ENCODE measurements at places on chromosomes 5 and 9.

DNA sequence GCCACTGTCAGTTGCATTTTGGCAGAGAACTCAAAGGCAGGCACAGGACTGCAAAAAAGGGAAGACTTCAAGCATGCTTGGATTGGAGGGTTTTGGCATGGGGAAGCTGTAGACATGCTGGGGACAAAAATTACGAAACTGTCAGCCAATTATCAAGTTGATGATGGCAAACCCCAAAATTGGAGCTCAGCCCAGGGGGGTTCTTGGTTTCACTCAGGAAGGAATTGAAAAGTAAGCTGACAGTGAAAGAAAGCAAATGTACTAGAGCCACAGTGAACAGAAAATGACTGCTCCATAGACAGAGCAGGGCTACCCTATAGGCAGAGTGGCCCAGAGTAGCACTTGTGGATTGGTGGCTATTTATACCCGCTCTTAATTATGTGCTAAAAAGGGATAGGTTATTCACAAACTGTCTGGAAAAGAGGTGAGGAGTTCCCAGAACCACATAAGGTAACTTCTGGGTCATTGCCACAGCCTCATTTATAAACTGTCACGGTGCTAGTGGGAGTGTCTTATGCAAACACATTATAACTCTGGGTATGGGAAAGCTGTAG, 14.6 kb upstream of the CFAP95 start:
- peak; percentile 8 for DNase-seq

GRCh38 chr5:153937661-153938060, 101.0 kb downstream of the FAM114A2 start:
- no peak for DNase-seq

- no peak for DNase-seq
These were observed 18.6 kb upstream of the NOTCH1 start for GRCh38 chr9:136564379-136564988.

- no peak for DNase-seq
These were observed 2.9 kb downstream of the ARL14EPL start for GRCh38 chr5:116035123-116035522.

GRCh38 chr9:124493794-124494479, 13.3 kb downstream of the NR5A1 start:
- DNase-seq = no peak

GRCh38 chr5:17255471-17256021, 38.1 kb downstream of the BASP1 start:
- DNase-seq = no peak

GRCh38 chr5:134355681-134356080, 11.3 kb downstream of the CDKL3 start:
- DNase-seq = no peak

DNA sequence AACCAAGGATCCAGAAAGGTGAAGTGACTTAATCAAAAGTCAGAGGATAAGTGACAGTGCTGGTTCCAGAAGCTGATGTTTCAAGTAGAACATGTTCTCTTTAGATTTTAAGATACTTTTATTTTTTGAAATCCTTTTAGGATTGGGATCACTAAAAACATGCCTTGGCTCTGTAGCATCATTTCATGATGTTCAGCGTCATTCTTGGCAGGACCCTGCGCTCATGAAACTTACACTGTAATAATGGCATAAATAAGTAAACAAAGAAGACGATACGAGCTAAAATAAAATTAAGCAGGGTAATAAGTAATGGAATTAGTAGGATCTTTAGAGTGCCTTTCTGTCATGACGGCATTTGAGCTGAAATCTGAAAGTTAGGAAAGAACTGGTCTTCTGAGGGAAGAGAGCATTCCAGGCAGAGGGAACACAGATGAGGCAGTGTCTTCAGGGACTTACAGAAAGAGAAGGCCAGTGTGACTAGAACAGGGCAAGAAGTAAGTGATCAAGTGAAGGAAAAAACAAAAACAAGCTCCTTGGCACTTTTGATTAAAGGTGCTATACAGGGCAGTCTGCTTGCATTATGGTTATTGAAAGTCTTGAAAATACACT, 19.9 kb downstream of the CTNNA1 start:
- no peak for DNase-seq

- no peak for DNase-seq
These were observed 29.9 kb downstream of the TENT4A start for GRCh38 chr5:6743161-6743560.

- no peak for DNase-seq
These were observed 908.7 kb upstream of the CDH9 start for GRCh38 chr5:27947088-27947487.

GRCh38 chr5:138336952-138337684, 948 bp upstream of the FAM53C start:
- DNase-seq = peak; percentile 81

DNA sequence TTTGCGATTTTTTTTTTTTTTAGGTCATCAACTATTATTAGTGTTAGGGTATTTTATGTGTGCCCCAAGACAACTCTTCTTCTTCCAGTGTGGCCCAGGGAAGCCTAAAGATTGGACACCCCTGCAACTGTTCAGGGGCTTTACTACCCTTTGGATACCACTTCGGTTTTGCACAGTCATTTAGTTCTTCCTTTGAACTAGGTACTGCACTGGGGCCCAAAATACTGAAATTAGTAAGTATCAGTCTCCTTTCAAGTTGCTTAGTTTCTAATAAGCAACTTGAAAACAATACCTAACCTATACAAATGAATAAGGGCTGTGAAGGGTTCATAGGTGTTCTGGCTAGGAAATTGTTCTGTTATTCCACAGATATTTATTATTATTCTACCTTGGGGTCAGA, 45.3 kb downstream of the CWC27 start:
- DNase-seq = no peak

DNA sequence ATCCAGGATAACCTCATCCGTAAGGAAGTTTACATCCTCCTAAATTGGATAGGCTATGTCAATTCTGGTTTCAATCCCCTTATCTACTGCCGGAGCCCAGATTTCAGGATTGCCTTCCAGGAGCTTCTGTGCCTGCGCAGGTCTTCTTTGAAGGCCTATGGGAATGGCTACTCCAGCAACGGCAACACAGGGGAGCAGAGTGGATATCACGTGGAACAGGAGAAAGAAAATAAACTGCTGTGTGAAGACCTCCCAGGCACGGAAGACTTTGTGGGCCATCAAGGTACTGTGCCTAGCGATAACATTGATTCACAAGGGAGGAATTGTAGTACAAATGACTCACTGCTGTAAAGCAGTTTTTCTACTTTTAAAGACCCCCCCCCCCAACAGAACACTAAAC, 1.3 kb downstream of the ADRB2 start:
- no peak for DNase-seq

DNA sequence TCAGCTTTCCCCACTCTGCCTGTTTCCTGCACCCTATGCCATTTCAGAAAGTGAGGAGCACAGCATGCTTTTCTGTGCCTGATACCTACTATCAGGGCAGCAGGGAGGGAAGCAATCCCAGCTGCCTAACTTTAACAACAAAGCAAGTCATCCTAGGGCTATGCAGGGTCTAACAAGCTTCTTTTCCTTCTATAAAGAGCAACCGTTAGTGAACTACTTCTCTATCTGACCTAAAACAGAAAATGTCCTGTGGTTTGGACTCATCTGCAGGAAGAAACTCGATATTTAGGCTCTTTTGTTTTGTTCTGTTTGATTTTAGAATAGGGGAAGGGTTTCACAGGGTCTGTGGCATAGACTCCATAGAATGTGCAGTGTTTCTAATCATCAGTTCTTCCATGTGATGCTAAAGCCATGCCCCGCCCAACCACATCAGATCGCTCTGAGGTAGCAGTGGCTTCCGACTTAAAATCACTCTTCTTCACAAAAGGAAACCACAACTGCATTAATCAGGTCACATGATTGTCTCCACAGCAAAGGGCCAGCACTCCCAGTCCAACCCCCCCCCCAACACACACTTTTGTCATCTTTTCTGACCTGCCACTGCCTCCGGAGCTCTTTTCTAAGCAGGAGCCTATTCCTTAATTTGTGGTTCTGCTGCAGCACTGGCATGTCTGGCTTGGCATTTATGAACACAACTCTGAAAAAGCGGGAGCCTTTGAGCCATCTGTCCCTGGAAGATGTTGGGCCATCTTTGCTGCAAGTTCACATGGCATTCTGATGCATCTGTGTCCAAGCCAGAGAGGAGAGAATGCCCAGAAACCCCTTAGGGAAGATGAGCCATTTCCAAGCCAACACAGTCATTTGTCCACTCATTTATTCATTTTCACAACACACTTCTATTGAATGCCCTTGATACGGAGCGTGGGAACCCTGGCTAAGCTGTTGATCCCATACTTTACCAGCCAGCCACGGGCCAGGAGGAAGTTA, 71.6 kb downstream of the CFAP90 start:
- no peak for DNase-seq

DNA sequence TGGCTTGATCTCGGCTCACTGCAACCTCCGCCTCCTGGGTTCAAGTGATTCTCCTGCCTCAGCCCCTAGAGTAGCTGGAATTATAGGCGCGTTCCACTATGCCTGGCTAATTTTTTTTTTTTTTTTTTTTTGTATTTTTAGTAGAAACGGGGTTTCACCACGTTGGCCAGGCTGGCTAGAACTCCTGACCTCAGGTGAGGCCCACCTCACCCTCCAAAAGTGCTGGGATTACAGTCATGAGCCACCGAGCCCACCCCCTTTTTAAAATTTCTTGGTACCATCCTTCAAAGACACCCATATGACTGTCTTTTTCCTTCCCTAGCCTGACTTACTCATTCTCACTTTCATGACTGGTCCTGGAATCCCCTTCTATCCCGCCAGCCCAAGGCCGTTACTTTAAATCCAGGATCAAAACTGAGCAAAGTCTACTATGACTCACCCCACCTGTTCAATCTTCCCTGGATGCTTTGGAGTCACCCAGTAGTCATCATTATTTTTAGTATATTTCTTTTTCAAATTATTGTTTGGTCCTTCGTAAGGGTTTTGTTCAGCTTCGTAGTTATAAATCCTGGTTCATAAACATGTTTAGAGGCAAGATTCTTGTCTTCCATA, 1.2 kb upstream of the TBCA start:
- DNase-seq = no peak

Data from anterior cingulate cortex (tissue), 58 donors.